ENCODE measurements at places on chromosomes 13 and 19.

DNA sequence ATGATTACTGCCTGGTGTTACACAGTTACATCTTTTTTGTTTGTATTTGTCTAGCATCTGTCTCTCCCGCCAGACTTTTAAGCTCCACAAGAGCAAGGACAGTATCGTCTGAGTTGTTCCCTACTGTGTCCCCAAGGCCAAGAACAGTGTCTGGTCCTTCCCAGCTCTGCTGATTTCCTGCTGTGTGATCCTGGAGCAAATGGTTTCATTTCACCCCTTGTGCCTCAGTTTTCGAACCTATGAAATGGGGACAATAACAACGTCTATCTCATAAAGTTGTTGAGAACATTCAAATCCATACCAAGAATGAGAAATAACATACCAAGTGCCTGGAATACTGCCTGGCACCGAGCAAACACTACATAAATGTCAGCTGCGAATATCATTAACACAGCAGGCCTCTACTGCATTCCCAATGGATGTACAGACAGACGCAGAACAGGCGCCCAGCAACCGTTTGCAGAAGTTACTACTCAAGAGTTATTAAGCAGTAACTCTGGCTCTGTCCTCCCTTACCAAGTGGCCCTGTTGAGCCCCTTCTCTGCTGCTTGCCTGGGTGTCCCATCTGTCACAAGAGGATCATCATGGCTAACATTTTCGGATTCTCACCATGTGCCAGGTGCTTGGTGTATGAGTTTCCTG, 11.4 kb downstream of the XRCC1 start:
- DNase-seq, result no peak

- no peak for DNase-seq
Measured at GRCh38 chr13:28251466-28251865, 113.1 kb downstream of the PAN3 start.

DNA sequence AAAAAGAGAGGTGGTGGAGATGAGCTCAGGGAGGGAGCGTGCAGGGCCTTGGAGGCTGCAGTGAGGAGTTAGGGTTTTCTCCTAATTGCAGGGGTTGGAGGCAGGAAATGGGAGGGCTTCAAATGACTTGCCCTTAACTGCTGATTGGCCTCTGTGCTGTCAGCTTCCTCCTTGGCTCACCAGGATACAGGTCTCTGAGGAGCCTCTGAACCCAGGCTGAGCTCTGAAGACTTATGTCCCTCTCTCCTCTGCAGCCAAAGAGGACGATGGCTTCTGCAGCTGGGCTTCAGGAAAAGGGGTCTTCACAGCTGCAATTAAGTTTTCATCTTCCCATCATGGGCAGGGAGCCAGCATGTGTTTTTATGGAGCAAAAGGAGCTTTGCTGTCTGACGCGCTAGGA, 6.7 kb upstream of the RANBP3 start:
- no peak for DNase-seq

GRCh38 chr13:58882516-58882915, 1251.0 kb downstream of the PCDH17 start:
- DNase-seq, result no peak

GRCh38 chr13:111252446-111253364, 67.7 kb upstream of the TEX29 start:
- no peak for DNase-seq

- no peak for DNase-seq
Measured at GRCh38 chr13:77548095-77548494, 12.6 kb downstream of the SCEL start.

- no peak for DNase-seq
Measured at GRCh38 chr19:16361926-16362325, 37.3 kb downstream of the KLF2 start.

- DNase-seq, result no peak
Measured at GRCh38 chr13:112732679-112733078, 42.8 kb downstream of the ATP11A start.

- DNase-seq, result no peak
Measured at GRCh38 chr19:8079988-8080387, 27.4 kb downstream of the CCL25 start.

DNA sequence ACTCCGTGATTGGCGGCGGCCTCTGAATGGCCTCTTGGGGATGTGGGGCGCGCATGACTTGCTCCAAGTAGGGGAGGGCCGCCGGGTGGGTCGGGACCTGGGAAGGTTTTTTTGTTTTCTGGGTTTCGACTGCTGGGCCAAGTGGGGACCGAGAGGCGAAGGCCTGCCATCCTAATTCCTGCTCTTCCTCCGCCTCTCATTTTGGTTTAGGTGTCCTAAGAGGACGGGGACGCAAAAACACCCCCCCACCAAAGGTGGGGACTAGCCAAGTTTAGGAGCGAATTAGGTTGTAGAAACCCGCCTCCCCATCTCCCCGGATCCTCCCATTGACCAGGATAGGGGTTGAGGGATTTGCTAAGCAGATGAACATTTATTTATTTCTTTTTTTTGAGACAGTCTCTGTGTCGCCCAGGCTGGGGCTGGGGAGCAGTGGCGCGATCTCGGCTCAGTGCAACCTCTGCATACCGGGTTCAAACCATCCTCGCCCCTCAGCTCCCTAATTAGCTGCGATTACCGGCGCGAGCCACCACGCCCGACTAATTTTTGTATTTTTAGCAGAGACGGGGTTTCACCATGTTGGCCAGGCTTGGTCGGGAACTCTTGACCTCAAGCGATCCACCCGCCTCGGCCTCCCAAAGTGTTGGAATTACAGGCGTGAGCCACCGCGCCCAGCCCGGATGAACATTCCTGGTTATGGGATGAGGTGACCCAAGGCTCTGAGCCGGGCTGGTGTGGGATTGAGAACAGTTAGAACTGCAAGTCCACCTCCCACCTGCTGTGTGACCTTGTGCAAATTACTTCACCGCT, 838 bp downstream of the PPP2R1A start:
- DNase-seq, result no peak

GRCh38 chr13:27383104-27383921, 41.1 kb upstream of the GTF3A start:
- DNase-seq, result no peak

- DNase-seq, result no peak
Measured at GRCh38 chr13:106493533-106494220, 41.8 kb downstream of the EFNB2 start.

DNA sequence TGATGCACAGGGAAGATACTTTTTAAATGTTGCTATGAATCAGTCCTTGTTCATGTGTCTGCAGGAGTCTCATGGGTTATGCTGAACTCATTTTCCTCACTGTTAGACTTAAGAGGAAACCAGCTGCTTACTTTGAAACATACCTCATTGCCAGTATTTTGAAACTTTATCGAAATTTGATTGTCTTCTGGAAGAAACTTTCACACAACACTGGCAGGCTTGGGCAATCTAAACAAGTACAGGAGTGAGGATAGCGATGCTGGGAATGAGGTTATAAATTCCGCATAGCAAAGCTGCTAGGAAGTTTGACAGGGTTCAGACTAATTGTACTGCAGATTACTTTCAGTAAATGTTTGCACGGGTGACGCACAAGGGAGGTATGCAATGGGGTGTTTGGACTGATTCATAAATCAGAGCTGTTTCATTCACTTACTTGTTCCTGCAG, 245.7 kb downstream of the DNAJC15 start:
- peak; percentile 51 for DNase-seq

DNA sequence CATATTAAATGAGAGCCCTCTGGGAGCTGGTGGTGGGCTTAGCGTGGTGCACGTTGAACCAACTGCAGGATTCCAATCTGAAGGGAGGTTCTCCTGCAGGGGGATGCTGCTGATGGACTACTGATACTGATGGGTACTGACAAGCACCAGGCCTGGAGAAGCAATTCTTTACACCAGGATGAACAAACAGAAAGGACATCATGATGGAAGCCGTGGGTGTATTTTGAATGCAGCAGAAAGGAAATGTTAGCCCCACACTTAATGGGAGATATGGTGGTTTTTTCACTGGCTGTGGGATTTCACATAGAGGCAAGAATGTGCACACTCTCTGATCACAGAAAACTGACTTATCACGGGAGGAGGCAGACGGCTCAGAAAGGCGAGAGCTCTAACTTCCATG, 299.7 kb downstream of the TEX29 start:
- DNase-seq, result no peak

GRCh38 chr13:42356184-42356575, 84.2 kb downstream of the AKAP11 start:
- DNase-seq, result no peak

DNA sequence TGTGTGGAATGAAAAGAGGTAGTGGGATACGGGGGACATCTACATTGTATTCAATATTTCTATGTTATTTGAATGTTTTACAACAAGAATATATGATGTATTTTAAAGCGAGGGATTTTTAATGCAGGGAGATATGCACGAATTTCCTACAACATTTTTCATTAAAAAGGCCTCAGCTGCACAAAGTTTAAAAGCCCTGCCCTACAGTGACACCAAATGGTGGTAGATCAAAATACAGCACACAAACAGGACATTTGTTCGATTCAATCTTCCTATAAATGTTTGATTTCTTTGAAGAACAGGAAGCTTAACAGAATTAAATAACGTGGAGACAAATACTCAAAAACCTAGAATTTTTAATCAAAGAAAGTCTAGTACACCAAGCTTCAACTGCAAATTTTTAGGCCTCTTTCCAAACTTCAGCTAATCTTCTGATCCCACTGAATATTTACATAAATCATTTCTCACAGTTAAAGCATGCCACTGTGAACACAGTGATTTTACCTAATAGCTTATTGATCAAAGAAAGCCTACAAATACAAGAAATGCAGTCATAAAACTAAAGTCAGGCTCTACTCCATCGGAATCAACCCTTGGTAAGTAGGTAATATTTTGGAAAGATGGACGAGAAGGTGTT, 257.2 kb downstream of the DIAPH3 start:
- no peak for DNase-seq

GRCh38 chr13:64675255-64675892, 2554.8 kb downstream of the PCDH9 start:
- no peak for DNase-seq

DNA sequence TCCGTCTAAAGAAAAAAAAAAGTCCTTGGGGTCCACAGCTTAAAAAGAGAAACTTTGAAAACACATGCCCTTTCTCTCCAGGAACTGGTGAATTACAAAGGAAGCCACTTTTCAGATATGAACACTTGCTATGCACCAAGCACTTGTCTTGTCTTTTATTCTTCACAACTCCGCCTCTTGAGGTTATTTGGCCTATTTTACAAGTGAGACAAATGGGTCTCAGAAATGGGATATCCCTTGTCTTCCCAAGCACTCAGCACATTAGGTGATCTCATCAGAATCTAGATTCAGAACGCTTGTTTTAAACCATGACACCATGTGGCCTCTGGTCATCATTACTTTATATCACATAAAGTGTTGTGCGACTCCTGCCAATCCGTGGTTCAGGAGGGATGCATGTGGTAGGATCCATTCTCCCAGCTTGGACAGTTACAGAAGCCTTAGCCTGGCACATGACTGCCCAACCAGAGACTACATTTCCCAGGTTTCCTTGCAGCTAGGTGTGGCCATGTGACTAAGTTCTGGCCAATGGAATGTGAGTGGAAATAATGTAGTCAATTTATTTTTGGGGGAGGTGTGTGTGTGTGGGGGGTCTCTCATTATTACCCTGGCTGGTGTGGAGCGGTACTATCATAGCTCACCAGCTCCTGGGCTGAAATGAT, 13.9 kb downstream of the TSKS start:
- no peak for DNase-seq

DNA sequence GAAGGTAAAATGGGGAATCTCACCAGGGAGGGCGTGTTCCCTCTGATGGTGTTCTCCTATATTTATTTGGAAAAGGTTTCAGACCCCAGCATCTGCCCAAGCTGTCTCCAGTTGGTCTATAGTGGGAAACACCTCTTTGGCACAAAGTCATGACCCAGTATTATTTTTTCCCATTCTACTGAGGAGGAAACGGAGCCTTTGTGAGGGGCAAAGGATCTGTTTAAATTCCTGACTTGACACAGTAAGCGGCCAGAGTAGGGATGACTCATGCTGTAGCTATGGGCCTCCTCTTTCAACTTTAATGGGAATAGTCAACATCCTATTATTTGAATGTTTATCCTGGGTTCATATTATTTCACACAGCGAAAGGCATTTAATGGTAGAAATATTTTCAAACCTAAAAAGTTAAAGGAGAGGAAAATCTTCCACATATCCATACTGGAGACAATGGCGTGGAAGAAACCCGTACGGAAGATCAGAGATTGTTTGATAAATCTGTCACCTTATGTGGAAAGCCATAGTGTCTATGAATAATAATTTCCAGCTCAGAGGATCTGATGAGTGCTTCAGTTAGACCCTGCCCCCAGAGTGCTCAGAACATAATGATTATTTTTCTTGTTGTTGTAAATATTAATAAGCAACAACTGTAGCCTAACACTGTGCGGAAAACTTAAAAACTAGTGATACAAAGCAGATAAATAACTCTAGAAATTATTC, 126.0 kb downstream of the FOXO1 start:
- no peak for DNase-seq

- no peak for DNase-seq
Measured at GRCh38 chr13:111143865-111144540, 28.9 kb downstream of the ARHGEF7 start.

Data from mesothelial cell of epicardium (in vitro differentiated cells).